ENCODE measurements at places on chromosomes 7 and 10.

GRCh38 chr10:69769395-69769992 lies 32.2 kb upstream of the COL13A1 start:
- no peak for DNase-seq

- no peak for DNase-seq
Observed at GRCh38 chr10:33249137-33249536, 85.3 kb downstream of the NRP1 start.

DNA sequence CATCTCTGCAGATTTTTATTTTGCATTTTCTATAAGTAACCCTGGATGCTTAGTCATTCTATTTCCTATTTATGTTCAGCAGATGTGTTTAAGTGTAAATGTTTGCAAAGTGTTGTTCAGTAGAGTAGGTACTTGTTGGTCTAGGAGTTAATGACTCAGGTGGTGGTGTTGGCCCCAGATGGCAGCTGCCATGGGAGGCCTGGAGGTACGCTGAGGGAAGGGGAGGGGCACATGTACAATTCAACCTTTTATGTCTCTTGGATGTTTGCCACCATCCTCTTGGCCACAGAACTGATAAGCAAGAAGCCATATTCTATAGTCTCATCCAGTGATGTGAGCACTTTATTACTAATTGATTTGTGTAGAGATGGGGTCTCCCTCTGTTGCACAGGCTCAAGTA lies 68.1 kb upstream of the SLC39A12 start:
- DNase-seq: no peak

DNA sequence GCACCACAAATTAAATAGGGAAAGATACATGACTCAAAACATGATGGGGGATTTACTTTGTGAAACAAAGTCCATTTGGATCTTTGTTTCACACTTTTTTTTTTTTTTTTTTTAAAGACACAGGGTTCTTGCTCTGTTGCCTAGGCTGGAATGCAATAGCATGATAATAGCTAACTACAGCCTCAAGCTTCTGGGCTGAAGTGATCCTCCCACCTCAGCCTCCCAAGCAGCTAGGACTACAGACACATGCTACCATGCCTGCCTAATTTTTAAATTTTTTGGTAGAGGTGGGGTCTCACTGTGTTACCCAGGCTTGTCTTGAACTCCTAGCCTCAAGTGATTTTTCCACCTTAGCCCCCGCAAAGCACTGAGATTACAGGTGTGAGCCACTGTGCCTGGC lies 172.6 kb upstream of the KLF14 start:
- DNase-seq: no peak

GRCh38 chr10:117503244-117504205 lies 39.0 kb upstream of the EMX2 start:
- no peak for DNase-seq

- peak; percentile 12 for DNase-seq
Observed at GRCh38 chr7:157339777-157340677, 3.2 kb downstream of the DNAJB6 start.

DNA sequence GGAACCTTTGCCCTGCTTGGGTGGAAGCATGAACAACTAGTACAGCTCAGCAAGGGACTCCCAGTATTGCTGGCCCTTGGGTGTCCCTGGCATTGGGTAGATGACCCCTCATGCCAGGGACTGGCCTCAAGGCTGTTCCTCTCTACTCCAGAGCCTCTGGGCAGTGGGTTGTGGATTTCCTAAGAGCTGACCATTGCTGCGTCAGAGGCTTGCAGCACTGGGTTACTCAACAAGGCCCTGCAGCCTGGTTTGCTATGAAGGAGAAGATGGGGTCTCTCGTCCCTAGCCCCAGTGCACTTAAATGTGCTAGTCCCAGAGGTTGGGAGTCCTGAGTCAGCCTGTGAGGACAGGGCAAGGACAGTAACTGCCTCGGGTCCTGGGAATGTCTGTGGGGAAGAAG lies 2.5 kb downstream of the VSIR start:
- DNase-seq: no peak

DNA sequence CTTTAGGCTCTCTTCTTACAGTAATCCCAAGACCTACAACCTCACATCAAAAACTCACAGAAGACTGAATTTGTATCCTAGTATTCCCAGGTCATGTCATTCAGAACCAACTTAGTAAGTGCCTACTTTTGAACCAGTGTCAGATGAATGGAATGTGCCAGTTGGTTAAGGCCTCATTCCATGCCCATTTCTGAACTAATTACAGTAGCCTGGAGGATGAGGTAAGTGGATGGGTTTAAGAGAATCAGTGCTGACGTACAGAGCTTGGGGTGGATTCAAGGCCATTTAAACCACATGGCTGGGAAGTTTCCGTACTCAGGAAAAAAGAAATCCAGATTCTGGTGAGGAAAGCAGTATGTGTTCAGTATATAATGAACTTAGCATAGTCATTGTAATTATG lies 21.9 kb upstream of the FOXP2 start:
- DNase-seq: no peak

DNA sequence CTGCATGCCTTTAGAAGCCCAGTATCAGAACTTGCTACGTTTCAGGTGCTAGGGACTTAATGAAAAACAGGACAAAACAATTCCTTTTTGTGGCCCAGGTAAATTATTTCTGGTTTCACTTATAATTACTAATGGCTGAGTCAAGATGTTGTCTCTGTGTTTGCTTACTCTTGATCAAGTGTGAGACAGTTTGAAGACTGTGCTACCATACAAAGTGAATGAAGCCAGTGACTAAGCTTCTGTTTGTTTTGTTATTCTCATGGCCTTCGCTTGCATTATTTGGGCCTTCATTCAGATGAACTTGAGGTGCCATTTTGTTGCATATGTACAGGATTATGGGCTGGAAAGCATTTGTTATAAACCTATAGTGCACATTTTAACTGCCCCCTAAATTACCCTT lies 17.9 kb downstream of the SMNDC1 start:
- DNase-seq: no peak

DNA sequence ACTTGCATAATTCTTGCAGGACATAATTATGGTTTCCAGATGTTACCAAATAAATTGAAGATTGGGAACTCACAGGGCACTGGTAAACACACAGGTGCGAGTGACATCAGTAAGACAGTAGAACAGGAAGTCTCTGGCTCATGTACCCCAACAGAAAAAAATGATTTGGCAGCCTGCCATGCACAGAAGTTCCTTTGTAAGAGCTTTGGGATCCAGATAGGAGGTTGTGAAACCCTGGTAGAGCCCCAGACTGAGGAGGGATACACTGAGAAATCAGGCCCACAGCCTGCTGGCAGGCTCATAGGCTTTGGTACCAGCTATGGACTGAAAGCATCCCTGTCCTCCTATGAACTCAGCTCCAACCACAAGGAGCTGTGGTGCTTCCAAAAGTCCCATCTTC lies 118.0 kb downstream of the COBL start:
- no peak for DNase-seq

GRCh38 chr7:67311901-67312300 lies 315.3 kb downstream of the TYW1 start:
- no peak for DNase-seq

GRCh38 chr10:34229917-34230316 lies 585.2 kb downstream of the PARD3 start:
- DNase-seq: no peak

DNA sequence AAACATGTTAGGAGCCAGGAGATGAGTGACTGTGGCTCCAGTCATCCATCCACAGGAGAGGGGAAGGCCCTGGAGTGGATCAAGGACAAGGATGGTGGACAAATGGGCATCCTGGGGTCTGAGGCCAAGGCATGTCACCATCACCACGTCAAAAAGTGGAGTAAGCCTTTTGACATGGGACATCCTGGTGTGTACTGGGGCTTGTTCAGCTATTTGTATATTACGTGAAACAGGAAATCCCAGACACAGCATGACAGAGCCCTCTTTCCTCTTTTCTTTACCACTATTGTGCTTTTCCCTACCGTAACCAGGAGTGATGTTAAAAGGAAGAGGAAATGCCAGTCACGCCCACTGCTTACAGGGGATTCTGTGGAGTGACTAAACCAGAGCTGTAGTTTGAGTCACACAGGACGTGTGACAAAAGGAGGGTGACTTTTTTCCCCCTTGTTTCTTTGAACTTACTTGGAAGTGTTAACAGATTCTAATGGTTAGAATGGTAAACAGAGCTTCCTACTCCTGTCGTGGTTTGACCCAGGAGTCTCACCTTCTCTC lies 15.4 kb downstream of the ACSL5 start:
- no peak for DNase-seq

DNA sequence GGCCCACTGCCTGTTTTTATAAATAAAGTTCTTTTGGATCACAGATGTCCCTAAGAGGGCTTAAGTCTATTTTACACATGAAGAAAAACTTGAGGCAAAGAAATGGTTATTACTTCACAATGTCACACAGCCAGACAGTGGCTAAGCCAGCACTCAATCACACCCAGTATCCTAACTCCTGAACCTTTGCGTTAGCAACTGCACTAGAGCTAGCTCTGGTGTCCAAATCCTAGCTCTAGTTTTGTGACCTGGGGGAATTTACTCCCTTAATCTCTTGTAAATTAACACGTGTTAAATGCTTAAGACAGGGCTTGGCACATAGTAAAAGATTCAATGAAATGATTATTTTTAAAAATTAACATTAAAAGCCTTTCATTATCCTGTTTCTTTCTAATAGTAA lies 49.0 kb upstream of the TPK1 start:
- DNase-seq: no peak

GRCh38 chr10:81873932-81874816 lies 820 bp upstream of the NRG3 start:
- DNase-seq: no peak

- no peak for DNase-seq
Observed at GRCh38 chr7:28865601-28866144, 92.5 kb downstream of the TRIL start.

DNA sequence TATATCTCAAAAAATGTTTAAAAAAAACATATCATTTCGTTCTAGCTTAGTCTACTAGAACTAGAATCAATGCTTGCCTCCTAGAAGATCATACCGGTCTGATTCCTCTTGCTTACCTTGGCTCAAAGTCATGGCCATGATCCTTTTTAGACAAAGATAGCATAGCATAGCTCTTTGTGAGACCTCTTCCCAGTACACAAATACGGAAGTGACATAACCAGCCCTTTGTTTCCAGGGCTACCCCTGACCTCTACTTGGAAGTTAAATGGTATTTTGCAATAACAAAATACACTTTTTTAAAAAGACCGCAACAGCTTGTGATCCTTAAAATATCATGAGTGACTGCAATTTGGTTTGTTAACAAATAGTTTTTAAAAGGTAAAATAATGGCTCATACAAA lies 130.7 kb upstream of the NOBOX start:
- DNase-seq: no peak

DNA sequence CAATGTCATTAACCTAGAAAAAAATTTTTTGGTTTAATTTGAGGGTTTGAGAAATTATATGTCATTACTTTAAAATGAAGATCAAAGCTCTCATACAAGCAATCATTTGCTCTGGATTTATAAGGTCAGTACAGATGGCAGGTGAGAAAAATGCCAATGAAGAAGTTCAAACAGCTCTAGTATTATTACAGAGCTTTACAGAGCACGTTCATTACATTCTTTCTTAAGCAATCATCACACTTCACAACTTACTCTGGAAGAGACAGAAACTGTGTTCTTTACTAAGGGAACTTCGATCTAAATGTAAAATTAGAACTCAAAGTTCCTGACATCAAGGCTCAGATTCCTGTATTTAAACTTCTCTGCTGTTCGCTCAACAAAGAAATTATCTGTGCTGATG lies 153.4 kb downstream of the ATE1 start:
- DNase-seq: no peak

DNA sequence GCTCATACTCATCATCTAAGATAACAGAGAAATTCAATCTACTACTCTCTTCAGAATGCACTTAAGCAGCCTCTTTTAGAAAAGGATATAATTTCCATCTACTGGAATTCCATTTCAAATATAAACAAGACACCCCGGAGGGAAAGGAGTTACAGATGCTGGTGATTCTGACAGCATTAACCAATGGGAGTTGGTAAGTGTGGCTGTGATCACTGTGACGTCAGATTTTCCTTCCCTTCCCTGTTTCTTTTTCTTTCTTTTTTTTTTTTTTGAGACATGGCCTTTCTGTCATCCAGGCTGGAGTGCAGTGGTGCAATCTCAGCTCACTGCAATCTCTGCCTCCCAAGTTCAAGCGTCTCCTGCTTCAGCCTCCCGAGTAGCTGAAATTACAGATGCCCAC lies 106.6 kb downstream of the ACTR3B start:
- no peak for DNase-seq

DNA sequence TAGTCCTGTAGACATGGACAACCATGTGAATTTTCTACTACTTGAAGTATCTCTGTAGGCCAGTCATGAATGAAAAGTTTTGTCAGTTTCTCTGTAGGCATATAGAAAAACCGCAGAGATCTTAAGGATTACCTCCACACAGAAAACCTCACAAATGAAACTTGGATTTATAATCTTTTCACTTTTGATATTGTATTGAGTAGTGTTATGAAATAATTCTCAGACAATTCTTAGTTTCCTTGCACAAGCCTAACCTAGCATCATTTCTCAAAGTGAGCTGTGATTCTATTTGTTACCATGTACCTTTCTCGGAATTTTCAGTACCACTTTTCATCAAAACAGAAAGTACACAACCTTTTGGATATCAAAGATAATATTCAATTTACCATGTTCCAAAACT lies 51.4 kb upstream of the OIT3 start:
- no peak for DNase-seq

- DNase-seq: no peak
Observed at GRCh38 chr10:101021239-101021638, 9.7 kb downstream of the PDZD7 start.

- no peak for DNase-seq
Observed at GRCh38 chr10:13624630-13625029, 37.9 kb downstream of the PRPF18 start.

GRCh38 chr7:19128856-19129255 lies 11.4 kb upstream of the TWIST1 start:
- no peak for DNase-seq

- DNase-seq: no peak
Observed at GRCh38 chr10:113929522-113929921, 75.1 kb downstream of the NHLRC2 start.

- DNase-seq: no peak
Observed at GRCh38 chr7:36015733-36016132, 137.3 kb upstream of the EEPD1 start.

GRCh38 chr10:59393349-59393748 lies 31.0 kb upstream of the FAM13C start:
- DNase-seq: no peak

- no peak for DNase-seq
Observed at GRCh38 chr10:35726846-35727245, 84.8 kb upstream of the FZD8 start.

DNA sequence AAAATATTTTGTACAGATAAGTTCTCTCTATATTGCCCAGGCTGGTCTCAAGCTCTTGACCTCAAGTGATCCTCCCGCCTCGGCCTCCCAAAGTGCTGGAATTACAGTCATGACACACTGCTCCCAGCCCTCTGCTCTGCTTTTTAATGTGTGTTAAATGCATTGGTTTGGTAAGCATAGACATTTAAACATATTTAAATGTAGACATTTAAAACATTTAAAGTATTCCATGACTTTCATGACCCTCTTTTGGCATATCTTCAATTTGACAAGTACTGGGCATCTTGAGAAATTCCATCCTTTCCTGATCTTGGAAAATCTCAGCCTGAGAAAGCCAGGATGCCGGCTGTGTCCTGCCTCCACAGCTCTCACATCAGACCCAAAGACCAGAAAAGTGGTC lies 5.2 kb upstream of the SAR1A start:
- no peak for DNase-seq

- DNase-seq: no peak
Observed at GRCh38 chr10:29374162-29374561, 85.3 kb downstream of the LYZL1 start.

All from stimulated activated CD8-positive, alpha-beta memory T cell treated with anti-CD3 and anti-CD28 coated beads, Interleukin-15, amount 100 ng/mL, for 24 hours (primary cell).